ENCODE measurements at places on chromosomes 2 and 18.
A peak's percentile ranks its signal among the peaks of the same experiment; 100 is the strongest.

GRCh38 chr18:42112657-42113420 is 157.8 kb downstream of the PIK3C3 start:
- DNase-seq, result no peak

DNA sequence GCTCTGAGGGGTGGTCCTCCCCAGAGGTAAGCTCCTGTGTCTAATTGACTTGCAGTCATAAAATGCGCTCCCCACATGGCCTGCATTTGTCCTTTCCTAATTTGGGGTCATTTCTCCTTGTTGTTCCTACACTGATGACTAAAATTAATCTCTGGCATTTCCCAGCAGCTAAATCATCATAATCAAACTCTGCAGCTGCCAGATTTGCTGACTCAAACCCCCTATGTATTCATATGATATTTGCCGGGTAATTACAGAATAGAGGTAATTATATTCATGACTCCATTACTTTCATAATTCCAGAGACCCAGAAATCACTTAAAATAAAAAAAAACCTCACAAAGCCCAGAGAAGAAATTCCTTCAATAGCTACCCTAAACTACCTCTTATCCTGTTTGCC is 331.4 kb upstream of the KLHL29 start:
- DNase-seq, result no peak

- DNase-seq, result no peak
Observed at GRCh38 chr18:58402951-58403702, 225.8 kb downstream of the ALPK2 start.

DNA sequence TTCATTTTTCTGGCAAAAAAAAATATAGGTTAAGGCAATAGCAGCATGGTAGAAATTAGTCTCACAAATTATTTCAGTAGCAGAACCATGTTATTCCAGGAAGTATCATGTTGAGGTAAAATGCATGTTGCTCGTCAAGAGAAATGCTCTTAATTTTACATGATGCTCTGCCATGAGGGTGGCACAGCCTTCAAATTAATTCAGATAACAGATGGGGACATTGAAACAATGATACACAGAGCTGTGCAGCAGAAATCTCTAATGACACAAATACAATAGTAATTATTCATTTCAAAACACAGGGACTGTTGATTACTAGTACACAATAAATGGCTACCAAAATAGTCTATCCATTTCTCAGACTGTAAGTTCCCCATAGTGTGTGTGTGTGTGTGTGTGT is 24.8 kb downstream of the GAREM1 start:
- DNase-seq, result no peak

GRCh38 chr18:48899558-48900174 is 51.1 kb downstream of the SMAD7 start:
- DNase-seq, result no peak

GRCh38 chr2:10721396-10722251 is at the start of gene ATP6V1C2:
TSS of gene ATP6V1C2 (plus strand) at chr2:10721630. CDS start at chr2:10722850, 1,220 bp downstream.
- DNase-seq, result no peak

- no peak for DNase-seq
Observed at GRCh38 chr2:233353101-233353768, 1.1 kb upstream of the DGKD start.

GRCh38 chr2:40421631-40422297 is 30.1 kb downstream of the SLC8A1 start:
- no peak for DNase-seq

- DNase-seq, result no peak
Observed at GRCh38 chr2:36473230-36473629, 117.7 kb downstream of the CRIM1 start.

DNA sequence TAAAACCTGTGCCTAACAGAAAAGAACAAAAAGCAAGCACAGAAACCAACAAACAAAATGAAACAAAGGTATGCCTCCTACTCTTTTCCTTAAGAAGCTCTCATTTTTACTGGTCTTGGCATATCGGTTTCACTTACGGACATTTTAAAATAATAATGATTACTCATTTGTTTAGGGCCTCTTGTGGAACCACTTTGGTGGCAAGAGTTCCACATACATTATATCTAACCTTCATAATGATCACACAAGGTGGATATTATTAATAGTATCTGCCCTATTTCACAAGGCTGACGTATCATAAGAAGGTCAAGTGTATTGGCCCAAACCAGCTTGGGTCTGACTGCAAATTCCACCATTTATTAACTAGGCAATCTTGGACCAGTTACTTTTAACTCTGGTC is 304.7 kb downstream of the TCF4 start:
- DNase-seq, result no peak

DNA sequence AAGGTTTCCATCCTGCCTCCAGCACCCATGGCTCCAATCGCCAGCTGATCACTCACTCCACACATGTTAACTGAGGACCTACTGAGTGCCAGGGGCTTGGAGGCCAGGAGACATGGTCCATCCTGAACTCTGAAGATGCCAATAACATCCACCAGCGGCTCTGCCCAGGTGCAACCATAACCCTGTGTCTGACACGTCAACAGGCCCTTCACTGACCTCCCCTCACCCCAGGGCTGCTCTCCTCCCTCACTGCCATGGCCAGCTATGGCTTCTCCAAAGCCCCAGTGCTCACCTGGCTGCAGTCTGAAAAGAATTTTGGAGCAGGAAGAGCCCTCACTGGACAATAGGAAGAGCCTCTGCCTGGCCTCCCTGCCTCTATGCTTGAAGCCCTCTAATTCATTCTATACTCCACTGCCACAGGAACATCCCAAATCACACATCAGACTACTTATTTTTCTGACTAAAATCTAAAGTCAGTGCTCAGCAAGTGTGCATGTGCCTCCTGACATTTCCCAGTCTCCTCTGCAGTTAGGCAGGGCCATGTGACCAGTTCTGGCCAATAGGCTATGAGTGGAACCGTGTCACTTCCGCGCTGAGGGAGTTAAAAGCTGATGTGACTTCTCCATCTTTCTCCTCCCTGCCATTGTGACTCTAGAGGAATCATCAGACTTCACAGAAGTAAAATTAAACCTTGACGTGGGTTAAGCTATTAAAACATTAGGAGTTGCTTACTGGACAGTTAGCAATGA is 37.2 kb downstream of the ZBTB7C start:
- no peak for DNase-seq

GRCh38 chr2:88082781-88083180 is 15.2 kb downstream of the SMYD1 start:
- DNase-seq, result no peak

- no peak for DNase-seq
Observed at GRCh38 chr2:218229851-218230250, 12.9 kb downstream of the ARPC2 start.

DNA sequence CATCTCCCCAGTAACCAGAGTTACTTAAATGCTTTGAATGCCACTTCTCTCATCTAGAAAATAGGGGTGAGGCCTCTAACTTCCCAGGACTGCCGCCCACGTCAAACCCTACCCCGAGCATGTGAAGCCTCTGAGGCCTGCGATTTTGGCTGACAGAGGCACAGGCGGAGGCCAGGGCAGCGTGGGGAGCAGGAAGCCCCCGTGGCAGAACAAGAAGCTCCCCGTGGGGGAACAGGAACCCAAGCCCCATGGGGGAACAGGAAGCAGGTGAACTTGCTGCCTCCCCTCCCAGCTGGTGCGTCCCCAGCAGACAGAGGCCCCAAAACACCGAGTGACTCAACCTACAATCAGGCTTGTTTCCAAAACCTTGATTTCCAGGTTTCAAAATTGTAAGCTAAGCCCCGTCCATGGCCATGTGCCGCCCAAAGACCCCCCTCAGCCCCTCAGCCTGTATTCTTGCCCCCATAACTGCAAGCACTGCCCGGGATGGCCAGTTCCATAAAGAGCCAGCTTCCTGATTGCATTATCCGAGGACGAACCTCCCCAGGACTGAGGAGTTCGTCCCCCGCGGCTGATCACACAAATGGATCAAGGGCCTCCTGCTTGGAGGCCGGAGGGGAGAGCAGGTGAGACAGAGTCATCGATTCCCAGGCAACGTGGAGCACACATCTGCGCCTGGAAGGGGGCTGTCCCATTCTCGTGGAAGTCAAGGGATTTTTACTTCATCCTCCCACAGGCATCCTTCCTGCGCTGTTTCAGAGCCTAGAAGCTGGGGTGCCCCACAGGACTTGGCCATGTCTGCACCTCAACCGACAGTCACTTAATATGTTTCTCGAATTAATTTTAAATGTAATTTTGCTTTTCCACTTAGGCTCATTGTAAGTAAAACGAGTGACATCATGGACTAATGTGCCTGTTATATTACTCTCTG is 36.3 kb upstream of the CTDP1 start:
- no peak for DNase-seq

GRCh38 chr2:197254776-197255530 is 55.6 kb downstream of the ANKRD44 start:
- no peak for DNase-seq

DNA sequence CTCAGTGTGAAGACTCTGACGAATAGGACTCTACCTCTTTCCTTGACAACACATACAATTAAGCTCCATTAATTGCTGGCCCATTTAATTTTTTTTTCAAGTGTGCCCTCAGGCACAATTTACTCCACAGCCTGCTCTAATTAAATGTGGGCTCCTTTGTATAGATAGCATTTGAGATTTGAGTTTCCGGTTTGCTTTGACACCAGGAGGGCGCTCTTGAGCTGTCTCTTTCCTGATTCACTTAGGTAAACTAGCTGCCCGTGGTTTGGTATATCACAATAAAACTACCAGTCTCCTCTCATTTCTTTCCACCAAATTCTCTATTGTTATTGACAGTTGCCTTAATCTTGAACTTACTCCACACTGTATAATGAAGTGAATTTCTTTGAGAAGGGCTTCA is 666.0 kb downstream of the DSC3 start:
- no peak for DNase-seq

GRCh38 chr2:39741871-39742270 is 37.2 kb downstream of the THUMPD2 start:
- DNase-seq, result no peak

DNA sequence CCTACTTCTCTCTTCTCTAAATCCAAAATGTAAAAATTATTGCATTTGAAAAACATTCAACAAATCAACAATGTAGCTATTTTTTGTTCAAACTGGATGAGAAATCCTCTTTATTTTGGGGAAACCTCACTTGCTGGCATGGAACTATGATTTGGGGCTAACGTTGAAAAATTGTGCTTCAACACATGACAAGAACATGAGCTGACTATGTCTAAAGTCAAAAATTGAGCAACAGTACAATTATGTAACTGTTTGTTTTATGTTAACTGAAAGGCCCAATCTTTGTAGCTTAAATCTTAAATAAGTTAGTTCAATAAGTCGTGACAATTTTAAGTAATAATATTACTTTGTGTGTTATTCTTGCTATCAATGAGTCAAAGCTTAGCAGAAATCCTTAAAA is 67.3 kb downstream of the TMEFF2 start:
- DNase-seq, result no peak

- DNase-seq, result peak; percentile 77
Observed at GRCh38 chr2:237483018-237483731, 3.9 kb upstream of the MLPH start.

DNA sequence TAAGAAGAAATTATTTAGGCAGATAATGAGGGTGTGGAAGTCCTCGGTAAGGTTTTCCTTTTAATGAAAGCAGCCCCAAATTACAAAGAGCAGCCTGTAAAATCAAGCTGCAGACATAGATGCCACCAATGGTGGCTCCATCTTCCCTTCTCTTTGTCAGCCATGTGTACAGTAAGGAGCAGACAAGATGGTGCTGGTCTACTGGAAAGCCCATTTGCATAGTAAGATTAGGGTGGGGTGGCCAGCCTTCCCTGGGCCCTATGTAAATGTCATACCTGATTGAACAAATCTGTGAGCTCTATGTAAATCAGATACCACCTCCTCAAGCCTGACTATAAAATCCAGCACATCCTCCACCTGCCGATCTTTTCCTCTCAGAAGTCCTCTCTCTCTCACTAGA is 154.4 kb upstream of the SERTAD2 start:
- DNase-seq, result no peak

- DNase-seq, result peak; percentile 69
Observed at GRCh38 chr2:164910101-164910899, 45.0 kb downstream of the SLC38A11 start.

DNA sequence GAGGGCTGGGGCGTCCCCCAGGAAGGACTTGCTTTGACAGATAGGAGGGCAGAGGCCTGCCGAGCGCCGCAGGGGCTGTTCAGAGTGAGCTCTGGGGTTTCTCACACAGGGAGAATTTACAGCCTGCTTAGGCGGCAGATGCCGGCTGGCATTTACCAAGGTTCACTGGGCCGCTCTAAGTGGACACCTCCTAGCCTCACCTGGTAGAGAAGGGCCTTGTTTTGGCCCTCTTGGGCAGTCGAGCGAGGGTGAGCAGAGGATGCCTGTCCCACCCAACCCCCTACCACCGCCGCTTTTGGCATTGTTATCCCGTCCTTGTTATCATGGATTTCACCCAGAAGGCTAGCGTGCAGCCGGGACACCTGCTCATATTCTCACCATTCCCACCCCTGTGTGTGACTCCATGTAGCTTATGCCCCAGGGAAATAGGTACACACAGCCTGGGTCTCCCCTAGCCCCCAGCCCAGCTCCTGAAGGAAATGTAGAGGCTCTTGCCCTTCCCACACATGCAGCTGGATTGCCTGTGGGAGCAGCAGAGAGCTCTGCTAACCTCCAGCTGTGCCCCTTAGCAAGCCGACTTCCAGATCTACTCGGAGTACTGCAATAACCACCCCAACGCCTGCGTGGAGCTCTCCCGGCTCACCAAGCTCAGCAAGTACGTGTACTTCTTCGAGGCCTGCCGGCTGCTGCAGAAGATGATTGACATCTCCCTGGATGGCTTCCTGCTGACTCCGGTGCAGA is 52.4 kb downstream of the FAM168B start:
- DNase-seq, result peak; percentile 24

DNA sequence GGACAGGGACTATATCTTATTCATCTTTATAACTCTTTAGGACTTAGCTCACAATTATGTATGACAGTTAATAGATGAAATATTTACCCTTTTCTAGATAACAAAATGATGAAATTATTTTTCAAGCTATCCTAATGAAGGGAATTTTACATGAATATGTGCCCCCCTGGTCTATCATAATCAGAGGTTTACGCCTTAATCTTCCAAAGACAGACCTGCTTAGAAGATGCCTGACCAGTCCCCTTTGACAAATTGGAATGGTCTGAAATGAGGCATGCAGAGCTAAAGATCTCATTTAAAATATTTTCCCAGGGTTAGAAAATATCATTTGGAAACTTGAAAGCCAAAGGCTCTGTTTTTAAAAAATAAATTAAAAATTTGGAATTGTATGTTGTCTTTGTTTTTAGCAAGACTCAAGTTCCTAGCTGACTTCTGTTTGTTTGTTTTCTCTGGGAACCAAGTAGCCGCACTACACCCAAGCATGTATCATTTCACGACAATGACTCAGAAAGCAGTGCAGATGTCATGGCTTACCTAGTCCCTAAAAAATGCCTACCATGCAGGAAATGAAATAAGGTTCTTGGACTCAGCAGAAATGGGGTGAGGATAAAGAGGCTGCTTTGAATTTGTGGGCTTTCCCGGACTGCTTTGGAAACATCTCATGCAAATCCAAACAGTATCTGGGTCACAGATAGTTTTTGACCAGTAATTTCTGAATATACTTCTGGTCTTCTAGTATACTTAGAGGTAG is 162.1 kb downstream of the ZEB2 start:
- DNase-seq, result peak; percentile 97

DNA sequence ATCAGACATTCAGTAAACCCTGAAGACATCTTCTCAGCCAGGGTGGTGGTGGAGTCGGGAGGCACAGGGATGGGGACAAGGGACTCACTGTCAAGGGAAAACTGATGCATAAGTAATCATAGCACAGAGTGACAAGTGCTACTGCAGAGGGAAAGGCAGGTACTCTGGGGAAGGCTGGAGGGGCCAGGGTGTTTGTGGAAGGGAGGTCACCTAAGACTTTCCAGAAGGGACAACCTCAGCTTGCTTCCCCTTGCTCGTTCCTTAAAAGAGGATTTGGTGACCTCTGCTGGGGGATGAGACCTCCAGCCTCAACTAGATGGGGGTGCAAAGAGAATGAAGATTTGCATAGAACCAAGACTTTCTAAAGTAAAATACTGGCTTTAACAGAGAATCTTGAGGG is 99.5 kb downstream of the SLC4A3 start:
- no peak for DNase-seq
